Right atrium auricular region (tissue), 2 donors: ENCODE measurements at places on chromosomes 16 and 17.

DNA sequence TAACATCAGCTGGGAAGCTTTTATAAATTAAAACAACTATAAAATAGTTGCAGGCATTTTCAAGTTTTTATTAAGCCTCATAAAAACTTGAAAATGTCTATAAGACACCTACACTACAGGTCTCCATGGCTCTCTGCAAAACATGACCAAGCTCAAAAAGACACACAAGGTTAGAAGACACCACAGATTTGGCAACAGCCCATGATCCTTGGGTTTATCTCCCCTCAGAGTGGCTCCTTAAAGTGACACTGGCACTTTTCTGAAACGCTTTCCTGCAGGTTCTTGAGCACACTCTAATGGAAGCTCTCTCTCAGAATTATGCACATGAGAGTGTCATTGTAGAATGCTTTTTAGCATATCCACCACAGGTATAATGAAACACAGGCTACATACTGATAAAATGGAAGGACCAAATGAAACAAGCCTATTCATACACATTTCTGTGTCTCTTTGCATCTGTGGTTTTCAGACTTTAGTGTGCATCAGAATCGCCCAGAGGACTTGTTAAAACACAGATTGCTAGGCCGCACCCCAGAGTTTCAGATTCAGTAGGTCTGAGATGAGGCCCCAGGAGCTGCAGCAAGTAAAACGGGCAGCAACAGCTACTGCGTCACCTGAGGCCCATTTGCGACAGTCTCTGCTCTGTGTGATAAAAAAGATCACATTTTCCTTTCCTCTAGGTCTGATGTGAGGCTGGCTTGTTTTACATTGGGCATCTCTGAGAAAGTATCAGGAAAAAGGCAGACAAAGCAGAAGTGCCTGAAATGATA lies 75.0 kb upstream of the WSB1 start:
- H3K27ac ChIP-seq: no peak overlapping the region
- no peaks in the 10 kb centered on the region for H3K36me3 ChIP-seq
- H3K4me3 ChIP-seq: no peak overlapping the region
- no peak for DNase-seq
- H3K4me1 ChIP-seq: no peaks in the 10 kb centered on the region

- peaks cover 22% of the 10 kb centered on the region for H3K36me3 ChIP-seq
- no peak for DNase-seq
- H3K4me3 ChIP-seq: no peak overlapping the region
- no peaks in the 10 kb centered on the region for H3K4me1 ChIP-seq
- H3K27me3 ChIP-seq: no peaks in the 10 kb centered on the region
These were observed 11.1 kb downstream of the CANT1 start for GRCh38 chr17:78998311-78999055.

GRCh38 chr17:28151001-28151400 lies 108.5 kb downstream of the NLK start:
- no peaks in the 10 kb centered on the region for H3K4me1 ChIP-seq
- no peak overlapping the region for H3K4me3 ChIP-seq
- H3K27me3 ChIP-seq: no peaks in the 10 kb centered on the region
- no peak overlapping the region for H3K27ac ChIP-seq
- no peak for DNase-seq
- H3K36me3 ChIP-seq: no peaks in the 10 kb centered on the region

GRCh38 chr16:5028950-5029475 lies 4.7 kb downstream of the NAGPA start:
- H3K4me1 ChIP-seq: peaks cover 18% of the 10 kb centered on the region
- H3K4me3 ChIP-seq: no peak overlapping the region
- no peaks in the 10 kb centered on the region for H3K27me3 ChIP-seq
- DNase-seq: no peak
- H3K27ac ChIP-seq: no peak overlapping the region

GRCh38 chr16:57324749-57325148 lies 33.8 kb upstream of the CCL22 start:
- DNase-seq: no peak
- no peaks in the 10 kb centered on the region for H3K36me3 ChIP-seq
- no peak overlapping the region for H3K27ac ChIP-seq
- H3K4me3 ChIP-seq: no peak overlapping the region
- no peaks in the 10 kb centered on the region for H3K4me1 ChIP-seq

GRCh38 chr16:85422196-85422631 lies 190.9 kb upstream of the GSE1 start:
- no peak for DNase-seq
- H3K4me3 ChIP-seq: no peak overlapping the region
- no peaks in the 10 kb centered on the region for H3K27me3 ChIP-seq
- H3K27ac ChIP-seq: no peak overlapping the region

- no peak overlapping the region for H3K4me3 ChIP-seq
- no peak overlapping the region for H3K27ac ChIP-seq
- H3K27me3 ChIP-seq: peaks cover 9% of the 10 kb centered on the region
These were observed 4.4 kb downstream of the PRSS22 start for GRCh38 chr16:2853531-2854073.

DNA sequence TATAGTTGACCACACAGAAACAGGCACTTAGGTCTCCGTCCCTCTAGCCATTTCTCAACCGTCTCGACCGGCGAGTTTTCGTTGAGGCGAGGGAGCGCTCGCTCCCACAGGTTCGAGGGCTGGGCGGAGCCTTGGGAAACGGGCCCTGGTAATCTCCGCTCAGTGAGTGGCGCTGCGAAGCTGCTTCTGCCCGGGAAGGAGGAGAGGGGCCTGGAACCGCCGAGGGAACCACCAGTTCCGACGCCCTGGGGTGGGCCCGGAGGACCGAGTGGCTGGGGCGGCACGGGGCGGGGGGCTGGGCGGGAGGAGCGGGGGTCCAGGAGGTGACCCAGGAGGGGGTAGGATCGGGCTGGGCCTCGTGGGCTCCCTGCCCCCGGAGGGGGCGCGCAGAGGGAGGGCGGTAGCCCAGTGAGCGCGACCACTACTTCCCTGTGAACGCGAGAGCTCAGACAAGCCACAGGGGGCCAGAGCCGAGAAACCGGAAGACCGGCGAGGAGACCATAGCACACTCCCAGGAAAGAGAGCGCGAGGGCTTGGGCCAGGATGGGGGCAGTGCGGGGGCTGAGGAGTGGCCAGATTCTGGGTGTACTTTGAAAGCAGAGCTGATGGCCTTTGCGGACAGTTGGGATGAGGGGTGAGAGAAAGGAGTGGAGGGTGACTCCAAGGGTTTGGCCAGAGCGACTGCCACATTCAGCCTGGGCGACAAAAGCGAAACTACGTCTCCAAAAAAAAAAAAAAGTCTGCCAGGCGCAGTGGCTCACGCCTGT lies 29.9 kb upstream of the ARL4D start:
- H3K36me3 ChIP-seq: no peaks in the 10 kb centered on the region
- peaks cover 45% of the 10 kb centered on the region for H3K4me1 ChIP-seq
- DNase-seq: peak; percentile 83
- H3K27me3 ChIP-seq: no peaks in the 10 kb centered on the region
- peak overlapping the region; percentile 100 for H3K27ac ChIP-seq

DNA sequence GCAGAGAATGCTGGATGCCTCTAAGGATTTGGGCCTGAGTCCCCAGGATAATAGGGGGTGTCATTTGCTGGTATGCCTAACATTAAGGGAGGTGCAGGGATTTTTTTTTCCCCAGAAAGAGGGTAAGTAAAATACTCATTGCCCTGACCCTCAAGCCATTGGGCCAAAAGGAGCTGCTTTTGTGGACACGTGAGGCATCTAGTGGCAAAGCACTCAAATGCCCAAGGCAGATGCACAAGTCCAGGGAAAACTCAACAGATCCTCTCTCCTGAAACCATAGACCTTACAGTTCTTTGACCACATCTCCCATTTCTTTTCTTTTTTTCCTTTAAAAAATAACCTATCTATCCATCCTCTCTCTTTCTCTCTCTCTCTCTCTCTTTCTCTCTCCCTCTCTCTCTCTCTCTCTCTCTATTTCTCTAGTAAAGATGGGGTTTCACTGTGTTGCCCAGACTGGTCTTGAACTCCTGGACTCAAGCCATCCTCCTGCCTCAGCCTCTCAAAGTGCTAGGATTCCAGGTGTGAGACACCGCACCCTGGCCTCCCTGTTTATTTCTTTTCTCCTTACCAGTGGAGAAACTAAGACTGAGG lies 11.8 kb downstream of the IRX5 start:
- no peak overlapping the region for H3K4me3 ChIP-seq
- H3K36me3 ChIP-seq: no peaks in the 10 kb centered on the region
- peaks cover 29% of the 10 kb centered on the region for H3K27me3 ChIP-seq
- no peak for DNase-seq
- no peak overlapping the region for H3K27ac ChIP-seq
- H3K4me1 ChIP-seq: no peaks in the 10 kb centered on the region

- no peaks in the 10 kb centered on the region for H3K4me1 ChIP-seq
- H3K27me3 ChIP-seq: no peaks in the 10 kb centered on the region
- no peak for DNase-seq
- H3K4me3 ChIP-seq: peak overlapping the region; percentile 22
- H3K36me3 ChIP-seq: no peaks in the 10 kb centered on the region
- peak overlapping the region; percentile 35 for H3K27ac ChIP-seq
These were observed 35.4 kb upstream of the LITAF start for GRCh38 chr16:11621920-11622651.

GRCh38 chr17:10772425-10773380 lies 31.2 kb downstream of the TMEM238L start:
- DNase-seq: no peak
- no peak overlapping the region for H3K27ac ChIP-seq
- H3K36me3 ChIP-seq: no peaks in the 10 kb centered on the region
- H3K4me3 ChIP-seq: no peak overlapping the region
- H3K4me1 ChIP-seq: no peaks in the 10 kb centered on the region

DNA sequence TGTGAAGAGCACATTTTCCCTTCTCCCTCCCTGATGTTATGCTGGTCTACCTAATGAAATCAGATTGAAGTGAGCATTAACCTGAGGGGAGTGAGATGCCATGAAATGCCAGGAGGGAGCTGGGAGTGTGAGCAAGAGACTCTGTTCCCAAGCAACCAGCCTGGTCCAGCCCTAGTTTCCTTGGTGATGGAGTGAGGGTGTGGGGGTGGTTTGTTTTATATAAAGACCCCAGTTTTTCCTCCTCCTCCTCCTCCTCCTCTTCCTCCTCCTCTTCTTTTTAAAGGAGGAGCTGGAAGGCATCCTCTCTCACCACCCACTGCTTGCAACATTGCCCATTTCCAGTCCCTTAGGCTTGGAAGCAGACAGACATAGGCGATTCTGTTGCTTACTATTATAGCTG lies 97.1 kb downstream of the DNAH3 start:
- no peaks in the 10 kb centered on the region for H3K27me3 ChIP-seq
- H3K4me3 ChIP-seq: no peak overlapping the region
- no peak for DNase-seq
- no peaks in the 10 kb centered on the region for H3K36me3 ChIP-seq
- no peaks in the 10 kb centered on the region for H3K4me1 ChIP-seq

GRCh38 chr16:64339052-64339770 lies 782.7 kb downstream of the CDH11 start:
- H3K4me3 ChIP-seq: no peak overlapping the region
- no peak for DNase-seq
- H3K27ac ChIP-seq: no peak overlapping the region
- no peaks in the 10 kb centered on the region for H3K36me3 ChIP-seq
- H3K4me1 ChIP-seq: no peaks in the 10 kb centered on the region
- H3K27me3 ChIP-seq: no peaks in the 10 kb centered on the region

DNA sequence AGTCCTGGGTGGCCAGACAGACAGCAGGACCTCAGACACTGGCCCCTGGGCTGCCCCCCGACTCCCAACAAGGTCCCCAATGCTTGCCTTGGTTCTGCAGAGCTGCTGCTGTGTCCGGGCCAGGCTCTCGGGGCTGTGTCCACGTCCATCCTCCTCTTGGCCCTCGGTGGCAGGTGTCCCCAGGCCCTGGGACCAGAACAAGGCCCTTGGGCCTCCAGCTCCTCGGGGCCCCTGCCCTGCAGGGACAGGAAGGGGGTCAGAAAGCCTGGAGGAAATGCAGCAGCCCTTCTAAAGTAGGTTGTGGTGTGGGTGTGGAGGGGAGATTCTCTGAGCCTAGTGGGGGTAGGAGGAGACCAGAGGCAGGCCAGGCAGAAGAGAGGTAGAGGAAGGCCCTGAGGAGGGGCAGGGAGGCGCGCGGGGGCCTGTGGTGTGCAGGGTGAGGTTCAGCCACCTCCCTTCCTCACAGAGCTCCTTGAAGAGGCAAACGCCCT lies 2.5 kb upstream of the AXIN1 start:
- H3K36me3 ChIP-seq: no peaks in the 10 kb centered on the region
- peaks cover 22% of the 10 kb centered on the region for H3K4me1 ChIP-seq
- H3K4me3 ChIP-seq: no peak overlapping the region

DNA sequence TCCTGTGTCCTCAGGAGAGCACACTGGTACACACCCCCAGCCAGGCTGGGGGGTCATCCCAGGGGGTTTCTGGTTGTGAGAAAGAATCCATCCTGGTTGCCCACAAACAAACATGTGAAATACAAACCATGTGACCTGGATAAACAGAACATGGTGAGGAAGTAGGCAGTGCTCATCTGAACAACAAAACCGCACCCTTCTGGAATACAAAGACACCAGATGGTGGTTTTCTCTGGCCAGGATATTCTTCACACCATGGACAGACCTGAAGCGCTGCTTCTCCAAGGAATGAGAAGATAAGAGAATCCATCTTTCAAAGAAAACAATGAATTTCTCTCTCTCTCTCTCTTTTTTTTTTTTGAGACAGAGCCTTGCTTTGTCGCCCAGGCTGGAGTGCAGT lies 302.3 kb downstream of the SLC39A11 start:
- no peaks in the 10 kb centered on the region for H3K36me3 ChIP-seq
- H3K27ac ChIP-seq: no peak overlapping the region
- no peaks in the 10 kb centered on the region for H3K27me3 ChIP-seq

- H3K27me3 ChIP-seq: no peaks in the 10 kb centered on the region
- H3K36me3 ChIP-seq: no peaks in the 10 kb centered on the region
- peak overlapping the region; percentile 1 for H3K27ac ChIP-seq
- no peaks in the 10 kb centered on the region for H3K4me1 ChIP-seq
- H3K4me3 ChIP-seq: no peak overlapping the region
These were observed 20.6 kb upstream of the PRKAR1A start for GRCh38 chr17:68491381-68492231.

- no peak overlapping the region for H3K4me3 ChIP-seq
- H3K27ac ChIP-seq: no peak overlapping the region
- no peak for DNase-seq
These were observed 1.3 kb upstream of the SCN4A start for GRCh38 chr17:63973930-63974593.

- no peak for DNase-seq
- H3K27ac ChIP-seq: no peak overlapping the region
- peaks cover 33% of the 10 kb centered on the region for H3K36me3 ChIP-seq
- H3K27me3 ChIP-seq: no peaks in the 10 kb centered on the region
- no peak overlapping the region for H3K4me3 ChIP-seq
- peaks cover 32% of the 10 kb centered on the region for H3K4me1 ChIP-seq
These were observed 17.3 kb upstream of the MRPS23 start for GRCh38 chr17:57867126-57867525.

GRCh38 chr16:86496929-86497461 lies 13.3 kb upstream of the FOXF1 start:
- no peak for DNase-seq
- no peak overlapping the region for H3K4me3 ChIP-seq
- peaks cover 78% of the 10 kb centered on the region for H3K27me3 ChIP-seq

DNA sequence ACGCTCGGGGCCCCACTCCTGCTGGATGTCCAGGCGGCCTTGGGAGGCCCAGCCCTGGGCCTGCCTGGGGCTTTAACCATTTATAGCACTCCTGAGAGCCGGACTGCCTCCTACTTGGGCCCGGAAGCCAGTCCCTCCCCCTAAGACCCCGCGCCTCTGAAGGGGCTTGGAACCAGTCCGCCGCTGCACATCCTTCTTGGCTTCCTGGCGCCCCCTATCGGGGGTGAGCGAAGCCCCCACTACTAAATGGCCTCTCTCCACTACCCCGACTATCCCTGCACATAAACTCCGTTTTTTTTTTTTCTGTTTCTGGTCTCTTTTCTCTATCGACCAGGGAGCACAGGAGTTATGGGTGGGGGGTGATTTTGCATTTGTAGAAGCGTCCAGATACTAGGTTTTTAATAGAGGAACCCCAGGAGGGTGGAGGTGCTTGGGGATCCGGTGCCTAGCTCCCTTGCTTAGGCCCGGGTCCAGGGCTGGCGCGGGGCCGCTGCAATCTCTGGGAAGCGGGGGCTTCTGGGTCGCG lies 633 bp upstream of the NOL3 start:
- peaks cover 68% of the 10 kb centered on the region for H3K4me1 ChIP-seq
- H3K36me3 ChIP-seq: no peaks in the 10 kb centered on the region
- DNase-seq: no peak
- H3K27ac ChIP-seq: peak overlapping the region; percentile 90
